Thoracic aorta (tissue), 2 donors: ENCODE measurements at places on chromosomes 3 and 15.

- no peak for DNase-seq
Measured at GRCh38 chr3:63355809-63356208, 77.7 kb downstream of the SYNPR start.

- no peak for DNase-seq
Measured at GRCh38 chr15:76153241-76154197, 93.7 kb downstream of the TMEM266 start.

- DNase-seq: no peak
Measured at GRCh38 chr3:167466966-167467365, 6.9 kb downstream of the SERPINI2 start.

DNA sequence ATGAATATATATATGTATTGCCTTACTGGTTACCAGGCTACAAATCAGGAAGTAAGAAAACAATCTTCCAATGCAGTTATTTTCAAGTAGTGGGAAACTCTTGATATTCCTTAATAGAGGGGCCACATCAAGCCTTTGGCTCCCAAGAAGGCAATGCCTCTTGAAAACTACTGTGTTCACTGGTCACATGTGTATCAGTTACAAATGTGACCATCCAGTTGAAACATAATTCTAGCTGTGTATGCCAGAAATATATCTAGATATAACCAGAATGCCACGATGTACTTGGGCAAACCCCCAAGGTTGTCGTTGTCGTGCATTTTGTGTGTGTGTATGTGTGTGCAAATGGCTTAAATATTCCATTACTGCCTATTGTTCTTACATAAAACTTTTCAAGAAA is 200.8 kb downstream of the SUCLG2 start:
- no peak for DNase-seq

DNA sequence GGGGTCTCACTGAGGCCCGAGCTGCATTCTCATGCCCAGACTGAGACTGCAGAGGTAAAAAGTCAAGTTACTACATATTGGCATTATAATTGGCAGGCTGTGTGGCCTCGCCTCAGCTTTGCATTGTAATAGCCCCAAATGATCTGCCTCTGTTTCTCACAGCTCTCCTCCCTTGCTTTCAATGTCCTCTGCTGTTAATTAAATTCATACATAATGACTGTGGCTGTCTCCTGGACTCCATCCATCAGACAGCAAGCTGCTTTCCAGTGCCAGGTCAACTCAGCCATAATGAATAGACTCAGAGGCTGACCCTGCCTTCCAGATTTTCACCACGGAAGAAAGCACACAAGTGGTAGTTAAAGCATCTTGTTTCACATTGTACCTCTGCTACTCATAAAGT is 7.6 kb upstream of the RTP4 start:
- DNase-seq: no peak

GRCh38 chr3:51355891-51356578 is 29.1 kb upstream of the MANF start:
- DNase-seq: no peak

- DNase-seq: no peak
Measured at GRCh38 chr15:85854345-85855097, 59.8 kb upstream of the KLHL25 start.

- no peak for DNase-seq
Measured at GRCh38 chr3:46479696-46480095, 15.0 kb upstream of the LTF start.

- DNase-seq: no peak
Measured at GRCh38 chr3:65479990-65480389, 558.7 kb downstream of the MAGI1 start.

DNA sequence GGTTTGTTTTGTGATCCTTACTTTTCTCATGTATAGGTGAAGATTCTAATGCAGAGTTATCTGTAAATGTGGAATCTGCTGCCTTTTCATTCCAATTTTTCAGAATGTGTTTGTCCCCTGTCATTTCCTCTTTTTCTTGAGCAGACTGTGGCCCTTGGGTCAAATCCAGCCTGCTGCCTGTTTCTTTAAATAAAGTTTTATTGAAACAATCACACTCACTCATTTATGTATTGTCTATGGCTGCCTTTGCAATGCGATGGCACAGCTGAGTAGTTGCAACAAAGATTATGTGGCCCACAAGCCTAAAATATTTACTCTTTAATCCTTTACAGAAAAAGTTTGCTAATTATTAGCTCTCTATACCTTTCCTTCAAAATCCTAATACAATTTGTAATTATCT is 116.3 kb upstream of the NPHP3 start:
- DNase-seq: no peak

- no peak for DNase-seq
Measured at GRCh38 chr3:27356976-27357375, 12.2 kb downstream of the NEK10 start.

GRCh38 chr3:7766530-7766929 is 735.1 kb upstream of the LMCD1 start:
- no peak for DNase-seq

DNA sequence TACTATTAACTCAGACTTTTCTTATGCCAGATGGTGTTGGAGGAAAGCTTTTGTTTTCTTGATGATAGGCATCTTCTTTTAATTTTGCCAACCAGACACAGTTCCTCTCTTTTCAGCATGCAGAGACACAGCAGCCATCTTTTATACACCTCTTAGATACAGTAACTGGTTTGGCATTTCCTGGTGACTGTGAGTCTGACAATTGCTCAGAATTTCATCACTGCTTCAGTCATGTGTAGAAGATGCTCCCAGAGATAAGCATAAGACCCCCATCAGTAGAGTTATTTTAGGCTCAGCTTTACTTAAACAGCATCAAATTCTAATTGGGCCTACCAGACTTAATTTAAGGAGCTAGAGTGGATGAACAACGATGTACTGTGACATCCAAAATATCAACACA is 779.0 kb downstream of the SQOR start:
- no peak for DNase-seq

DNA sequence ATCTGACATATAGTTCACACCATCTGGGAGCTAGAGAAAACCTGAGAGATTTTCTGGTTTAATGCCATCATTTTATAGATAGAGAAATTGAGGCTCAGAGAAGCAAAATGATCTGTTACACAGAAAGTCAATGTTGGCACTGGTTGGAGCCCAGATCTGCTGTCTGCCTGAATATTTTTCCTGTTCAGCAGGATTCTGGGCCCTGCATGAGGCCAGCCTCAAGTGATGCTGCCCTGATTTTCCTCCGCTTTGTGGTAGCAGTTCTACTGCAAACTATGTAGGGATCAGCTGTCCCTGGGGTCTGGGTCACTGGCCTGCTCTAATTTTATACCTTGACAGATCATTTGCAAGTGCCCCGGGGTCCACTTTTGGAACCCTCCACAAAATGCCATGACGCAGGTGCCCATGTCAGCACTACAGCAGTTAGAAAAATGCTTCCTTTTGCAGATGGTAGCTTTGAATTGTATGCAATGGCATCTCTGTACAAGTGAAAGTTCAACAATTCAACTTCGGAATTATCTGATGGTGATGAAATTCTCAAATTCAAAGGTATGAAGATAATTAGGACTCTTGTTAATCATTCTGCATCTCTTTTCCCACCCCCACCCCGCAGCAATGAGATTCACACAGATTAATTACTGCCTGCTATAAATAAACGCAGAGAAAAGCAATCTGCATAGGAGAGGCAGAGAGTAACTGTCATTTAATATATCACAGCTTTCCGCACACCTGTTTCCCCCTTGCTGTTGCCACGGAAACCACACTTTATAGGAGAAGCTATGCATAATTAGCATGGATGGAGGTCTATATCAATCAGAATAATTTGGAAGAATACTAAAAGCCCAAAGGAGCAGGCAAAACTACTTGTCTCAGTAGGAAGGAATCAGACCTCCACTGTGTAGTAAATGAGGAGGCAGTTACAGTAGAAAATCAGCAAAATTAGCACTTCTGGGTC is 222.6 kb downstream of the PDCD6IP start:
- DNase-seq: no peak

DNA sequence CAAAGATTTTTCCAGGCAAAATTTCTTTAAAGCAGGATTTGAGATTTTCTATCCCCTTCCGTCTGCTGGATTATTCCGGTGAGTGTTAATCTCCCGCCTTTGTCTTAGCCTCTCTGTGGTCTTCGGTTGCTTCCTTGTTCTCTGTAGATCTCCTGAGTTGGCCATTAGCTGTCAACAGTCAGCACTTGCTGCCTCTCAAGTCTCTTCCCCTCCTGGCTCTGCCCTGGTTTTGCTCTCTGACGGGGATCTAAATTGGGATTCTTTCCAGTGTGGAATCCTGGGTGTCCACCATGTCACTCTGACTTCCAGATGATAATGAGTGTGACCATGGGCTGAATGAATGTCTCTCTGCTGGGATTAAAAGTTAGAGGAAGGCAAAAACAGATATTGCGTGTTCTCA is 121.5 kb downstream of the IGF1R start:
- DNase-seq: no peak

- DNase-seq: no peak
Measured at GRCh38 chr3:97655971-97656370, 108.6 kb upstream of the ARL6 start.

DNA sequence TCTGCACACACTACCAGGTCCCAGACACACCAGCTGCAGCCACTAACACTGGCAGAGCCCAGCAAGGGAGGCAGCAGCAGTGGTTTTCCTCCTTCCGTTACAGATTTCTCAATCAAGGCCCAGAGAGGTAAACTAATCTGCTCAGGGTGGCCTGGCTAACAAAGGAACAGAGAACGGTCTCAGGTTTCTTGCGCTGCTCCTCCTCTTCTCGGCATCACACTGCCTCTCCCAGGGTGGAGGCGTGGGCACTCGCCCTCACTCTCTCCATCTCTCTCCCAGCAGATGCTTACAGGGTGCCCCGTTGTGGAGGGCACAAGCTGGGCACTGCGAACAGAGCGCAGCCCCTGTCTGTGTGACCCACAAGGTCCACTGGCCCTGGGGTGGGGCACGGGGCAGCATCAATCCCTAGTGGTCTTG is 228.7 kb downstream of the VPS13C start:
- DNase-seq: no peak

GRCh38 chr15:52021128-52021671 is 2.2 kb downstream of the MAPK6 start:
- peak; percentile 35 for DNase-seq

GRCh38 chr3:56157693-56158362 is 310.4 kb downstream of the ERC2 start:
- no peak for DNase-seq

GRCh38 chr3:157572559-157573270 is 69.5 kb upstream of the VEPH1 start:
- no peak for DNase-seq

GRCh38 chr15:90877315-90877714 is 7.0 kb upstream of the FES start:
- DNase-seq: no peak

GRCh38 chr3:97694876-97695275 is 69.7 kb upstream of the ARL6 start:
- no peak for DNase-seq

- no peak for DNase-seq
Measured at GRCh38 chr3:39094851-39095677, 12.4 kb downstream of the GORASP1 start.

GRCh38 chr3:8869613-8870012 is 93.7 kb downstream of the RAD18 start:
- no peak for DNase-seq

DNA sequence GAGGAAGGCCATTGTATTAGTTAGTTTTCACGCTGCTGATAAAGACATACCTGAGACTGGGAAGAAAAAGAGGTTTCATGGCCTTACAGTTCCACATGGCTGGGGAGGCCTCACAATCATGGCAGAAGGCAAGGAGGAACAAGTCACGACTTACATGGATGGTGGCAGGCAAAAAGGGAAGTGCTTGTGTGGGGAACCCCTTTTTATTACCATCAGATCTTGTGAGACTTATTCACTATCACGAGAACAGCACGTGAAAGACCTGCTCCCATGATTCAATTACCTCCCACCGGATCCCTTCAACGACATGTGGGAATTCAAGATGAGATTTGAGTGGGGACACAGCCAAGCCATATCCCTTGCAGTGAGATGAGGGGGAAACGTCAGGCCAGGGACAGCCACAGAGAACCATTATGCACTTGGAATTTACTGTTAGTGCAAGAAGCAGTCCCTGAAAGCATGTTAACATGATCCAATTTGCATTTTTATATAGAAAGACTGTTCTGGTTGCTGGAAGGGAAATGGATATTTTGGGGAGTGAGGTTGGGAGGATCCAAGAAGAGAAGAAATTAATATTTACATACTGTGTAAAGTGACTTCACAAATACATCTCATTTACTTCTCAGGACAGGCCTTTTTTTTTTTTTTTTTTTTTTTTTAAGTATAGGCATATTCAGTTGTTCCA is 87.1 kb downstream of the ARNT2 start:
- DNase-seq: no peak

- no peak for DNase-seq
Measured at GRCh38 chr15:62280625-62281024, 115.5 kb upstream of the C2CD4B start.

DNA sequence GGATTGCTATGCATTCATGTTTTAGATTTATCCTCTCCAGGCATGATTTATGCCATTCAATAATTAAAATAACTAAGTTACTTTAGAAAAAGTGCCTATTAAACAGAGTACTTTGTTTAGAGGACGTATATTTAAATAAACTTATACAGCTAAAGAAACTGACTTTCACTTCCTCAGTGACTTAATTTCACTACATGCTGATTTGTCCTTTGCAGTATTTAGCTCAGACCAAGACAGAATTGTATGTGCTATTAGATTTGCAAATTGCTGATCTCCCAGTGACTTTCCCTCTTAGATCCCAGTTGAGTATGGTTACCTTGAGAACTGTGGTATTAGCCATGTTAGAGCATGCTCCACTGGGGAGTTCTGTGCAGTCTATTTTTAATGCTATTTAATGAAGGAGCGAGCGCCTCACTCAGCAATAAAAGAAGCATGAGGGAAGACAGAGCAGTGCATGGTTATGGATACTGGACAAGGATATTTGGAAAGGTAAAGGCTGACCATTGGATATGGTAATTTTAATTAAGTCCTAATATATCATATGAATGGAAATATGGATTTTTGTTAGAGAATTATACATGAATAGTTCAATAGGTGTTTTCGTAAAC is 2.7 kb downstream of the ARPP21 start:
- DNase-seq: no peak

GRCh38 chr3:123713211-123713610 is 128.4 kb upstream of the HACD2 start:
- peak; percentile 82 for DNase-seq

- no peak for DNase-seq
Measured at GRCh38 chr15:75349851-75350588, 3.2 kb downstream of the NEIL1 start.

- DNase-seq: no peak
Measured at GRCh38 chr3:177460047-177460446, 262.8 kb upstream of the TBL1XR1 start.

- no peak for DNase-seq
Measured at GRCh38 chr3:192122832-192123594, 604.3 kb downstream of the FGF12 start.

GRCh38 chr3:55559500-55560423 is 72.7 kb upstream of the WNT5A start:
- no peak for DNase-seq
